C1 segment of cervical spinal cord (tissue), 14 donors: ENCODE measurements at places on chromosomes 7 and 10.
A peak's percentile ranks its signal among the peaks of the same experiment; 100 is the strongest.

DNA sequence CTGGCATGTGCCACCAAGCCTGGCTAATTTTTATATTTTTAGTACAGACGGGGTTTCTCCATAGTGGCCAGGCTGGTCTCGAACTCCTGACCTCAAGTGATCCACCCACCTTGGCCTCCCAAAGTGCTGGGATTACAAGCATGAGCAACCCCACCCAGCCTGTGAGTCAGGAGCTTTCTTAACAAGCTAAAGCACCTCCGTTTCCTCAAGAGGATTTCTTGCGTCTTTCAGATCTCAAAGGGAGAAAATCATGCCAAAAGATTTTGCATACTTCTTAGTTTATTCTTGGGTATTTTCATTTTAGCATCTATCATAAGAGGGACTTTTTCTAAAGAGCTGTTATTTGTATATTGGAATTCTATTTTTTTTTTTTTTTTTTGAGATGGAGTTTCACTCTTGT, 47.9 kb upstream of the FOXK1 start:
- no peak for DNase-seq

DNA sequence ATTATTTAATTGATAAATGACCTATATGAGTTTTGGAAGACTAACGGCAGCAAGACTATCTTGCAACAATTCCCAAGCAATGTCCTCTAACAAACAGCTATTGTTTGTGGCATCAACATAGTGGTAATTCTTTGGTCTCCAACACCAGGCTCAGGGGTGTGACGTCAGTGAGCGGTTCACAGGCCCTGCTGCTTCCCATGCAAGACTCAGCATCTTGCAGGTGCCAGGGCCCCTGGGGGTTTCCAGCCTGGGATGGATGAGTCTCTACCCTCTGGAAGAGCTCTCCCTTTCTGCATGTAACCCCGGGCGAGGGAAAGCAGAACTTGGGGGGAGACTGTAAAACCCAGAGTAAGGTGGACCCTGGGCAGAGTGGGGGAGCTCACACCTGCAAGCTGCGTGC, 164.7 kb downstream of the ACTR3B start:
- DNase-seq, result no peak

GRCh38 chr10:48455392-48456151, 149.1 kb downstream of the MAPK8 start:
- DNase-seq, result no peak

GRCh38 chr7:150748376-150748775, 11.2 kb downstream of the GIMAP5 start:
- no peak for DNase-seq

GRCh38 chr7:2082139-2082998, 150.4 kb downstream of the MAD1L1 start:
- no peak for DNase-seq

DNA sequence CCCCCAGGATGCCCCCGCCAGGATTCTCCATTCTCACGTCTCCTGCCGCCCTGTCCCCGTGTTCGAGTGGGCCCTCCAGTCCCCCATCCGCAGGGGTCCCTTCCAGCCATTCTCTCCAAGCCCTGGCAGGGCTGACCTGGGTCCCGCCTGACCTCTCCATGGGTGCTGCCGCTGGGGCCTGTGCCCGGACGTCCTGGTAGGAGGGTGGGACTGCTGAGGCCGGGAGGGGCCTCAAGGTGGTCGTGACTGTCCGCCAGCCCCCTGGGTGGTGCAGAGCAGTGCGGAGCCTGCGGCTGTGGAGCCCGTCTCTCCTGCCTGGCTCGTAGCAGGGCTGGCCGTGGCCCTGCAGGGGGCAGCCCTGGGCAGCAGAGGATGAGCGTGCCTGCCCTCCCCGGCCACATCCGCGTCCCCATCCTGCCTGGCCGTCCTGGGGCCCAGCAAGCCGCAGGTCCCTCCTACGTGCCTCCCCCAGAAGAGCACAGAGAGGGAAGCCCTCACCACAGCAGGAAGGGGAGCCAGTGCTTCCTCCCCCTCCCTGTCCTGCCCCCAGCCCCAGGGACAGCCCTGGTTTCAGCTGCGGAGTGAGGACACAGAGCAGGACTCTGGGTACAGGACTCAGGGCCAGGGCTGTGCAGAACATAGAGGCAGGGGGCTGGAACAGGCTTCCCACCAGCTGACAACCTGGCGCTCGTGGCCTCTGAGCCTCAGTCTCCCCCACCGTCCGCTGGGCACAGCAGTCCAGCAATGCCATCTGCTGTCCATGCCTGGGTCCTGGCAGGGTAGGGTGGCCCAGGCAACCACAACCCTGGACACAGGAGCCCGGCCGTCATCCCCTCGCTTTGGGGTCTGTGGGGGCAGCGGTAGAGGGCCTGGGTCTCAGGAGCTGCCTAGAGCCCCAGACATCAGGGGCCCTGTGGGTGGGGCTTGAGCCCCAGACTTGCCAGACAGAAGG, 1.5 kb upstream of the GRIFIN start:
- DNase-seq, result no peak

DNA sequence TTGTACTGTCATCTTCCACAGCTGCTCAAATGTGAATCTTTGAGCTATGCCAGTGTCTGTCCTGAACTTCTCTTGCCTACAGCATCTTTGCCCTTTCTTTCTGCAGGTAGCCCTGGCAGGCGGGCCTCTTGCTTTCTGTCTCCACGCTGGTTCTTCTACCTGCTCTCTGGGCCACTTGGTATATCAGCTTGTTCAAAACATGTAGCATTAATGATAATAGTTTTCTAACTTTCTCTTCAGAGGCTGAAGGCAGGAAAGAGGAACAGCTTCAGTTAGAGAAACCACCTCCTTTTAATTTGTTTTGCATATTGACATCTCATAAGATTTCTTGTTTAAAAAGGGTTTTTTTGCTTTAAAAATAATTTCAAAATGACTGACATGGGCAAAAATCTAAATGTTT, 923 bp upstream of the FGL2 start:
- DNase-seq, result no peak

DNA sequence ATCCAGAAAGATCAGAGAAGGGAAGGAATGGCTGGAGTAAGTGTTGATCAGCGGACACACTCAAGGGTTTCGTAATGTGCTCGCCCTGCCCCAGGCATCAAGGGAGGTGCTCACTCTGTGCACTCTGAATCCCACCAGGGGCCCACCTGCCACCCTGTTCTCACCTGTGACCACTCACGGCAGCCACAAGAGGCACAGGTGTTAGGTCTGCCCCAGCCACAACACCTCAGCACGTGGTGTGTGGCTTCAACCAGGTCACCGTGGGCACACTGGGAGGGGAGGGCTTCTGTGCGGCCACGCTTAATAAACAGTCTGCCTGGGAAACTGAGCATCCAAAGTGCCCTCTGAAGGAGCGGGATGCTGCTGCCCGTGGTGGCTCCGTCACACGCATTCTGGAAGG, 49.8 kb downstream of the CUX1 start:
- no peak for DNase-seq

- DNase-seq, result no peak
Measured at GRCh38 chr10:107800061-107800460, 635.6 kb upstream of the SORCS1 start.

GRCh38 chr10:63210611-63211196, 77.6 kb downstream of the NRBF2 start:
- no peak for DNase-seq

DNA sequence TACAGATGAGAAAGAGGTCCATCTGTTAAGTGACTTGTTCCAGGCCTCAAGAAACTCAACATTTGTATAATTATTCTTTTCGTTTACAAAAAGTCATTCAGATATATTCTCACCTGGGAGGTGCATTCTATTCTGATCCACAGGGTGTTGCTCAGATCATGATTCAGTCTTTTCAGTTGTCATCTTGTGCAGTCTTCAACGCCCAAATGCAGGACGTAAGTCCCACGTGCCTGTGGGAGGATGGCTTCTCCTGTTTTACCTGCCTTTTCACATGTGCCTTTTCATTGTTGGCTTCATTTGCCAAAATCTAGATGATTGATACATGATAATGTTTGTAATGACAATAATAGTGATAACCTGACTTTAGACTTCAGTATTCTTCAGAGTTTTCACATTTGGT, 46.5 kb downstream of the SLK start:
- no peak for DNase-seq

DNA sequence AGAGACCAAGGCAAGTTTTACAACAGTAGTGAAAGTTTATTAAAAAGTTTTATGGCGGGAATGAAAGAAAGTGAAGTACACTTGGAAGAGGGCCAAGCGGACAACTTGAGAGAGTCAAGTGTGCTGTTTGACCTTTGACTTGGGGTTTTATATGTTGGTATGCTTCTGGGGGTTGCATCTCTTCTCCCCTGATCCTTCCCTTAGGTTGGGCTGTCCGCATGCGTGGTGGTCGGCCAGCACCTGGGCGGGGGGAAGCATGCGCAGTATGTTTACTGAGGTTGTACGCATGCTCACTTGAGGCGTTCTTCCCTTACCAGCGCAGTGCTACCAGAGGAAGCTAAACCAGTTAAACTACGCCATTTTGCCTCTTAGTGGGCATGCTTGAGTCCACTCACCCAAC, 31.9 kb downstream of the NUP42 start:
- DNase-seq, result no peak

DNA sequence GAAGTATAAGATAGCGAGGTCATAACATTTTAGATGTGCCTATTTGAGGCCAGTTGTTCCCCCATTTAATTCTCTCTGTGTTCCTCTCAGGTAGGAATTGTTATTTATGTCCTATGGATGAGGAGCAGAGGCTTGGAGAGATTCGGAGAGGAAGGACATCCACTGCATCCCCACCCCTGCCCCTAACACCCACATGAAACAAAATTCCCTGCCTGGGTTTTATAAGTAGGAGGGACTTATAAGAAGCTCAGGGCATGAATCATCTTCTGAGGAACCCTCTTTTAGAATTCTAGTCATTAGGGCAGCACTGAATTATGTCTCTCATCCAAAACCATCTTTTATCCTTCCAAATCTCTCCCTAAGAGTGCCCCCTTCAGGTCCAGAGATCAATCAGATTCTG, 5.0 kb downstream of the CHAT start:
- DNase-seq, result no peak

DNA sequence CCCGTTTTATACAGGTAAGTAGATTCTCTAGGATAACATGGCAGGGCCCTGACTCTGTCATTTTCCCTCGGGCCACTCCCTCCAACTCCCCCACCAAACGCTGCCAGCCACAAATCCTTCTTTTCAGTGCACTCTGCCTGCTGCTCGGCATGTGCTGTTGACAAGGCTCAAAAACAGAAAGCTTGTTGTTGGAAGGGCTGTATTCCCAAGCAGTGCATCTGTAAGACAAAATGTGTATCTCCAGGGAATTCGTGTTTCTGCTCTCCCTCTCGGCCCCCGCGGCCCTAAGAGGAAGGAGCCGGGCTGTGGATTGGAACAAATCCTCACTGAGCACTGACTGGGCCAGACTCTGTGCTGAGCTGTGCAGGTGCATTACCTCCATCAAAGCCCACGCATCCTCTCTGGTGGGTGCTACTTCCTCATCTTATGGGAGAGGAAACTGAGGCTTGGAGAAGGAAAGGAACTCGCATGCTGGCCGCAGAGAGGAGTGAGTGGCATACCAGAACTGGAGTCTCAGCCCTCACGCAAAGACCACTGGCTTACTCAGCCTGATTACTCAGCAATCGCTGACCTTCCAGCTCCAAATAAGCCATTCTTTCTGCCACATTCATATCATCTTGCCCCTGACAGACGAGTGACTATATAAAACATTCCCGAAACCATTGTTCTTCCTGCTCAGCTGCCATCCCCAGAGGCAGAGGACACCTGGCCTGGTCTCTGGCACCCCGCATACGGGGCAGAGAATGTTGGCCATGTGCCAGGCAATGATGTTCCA, 33.5 kb upstream of the ENO4 start:
- no peak for DNase-seq

DNA sequence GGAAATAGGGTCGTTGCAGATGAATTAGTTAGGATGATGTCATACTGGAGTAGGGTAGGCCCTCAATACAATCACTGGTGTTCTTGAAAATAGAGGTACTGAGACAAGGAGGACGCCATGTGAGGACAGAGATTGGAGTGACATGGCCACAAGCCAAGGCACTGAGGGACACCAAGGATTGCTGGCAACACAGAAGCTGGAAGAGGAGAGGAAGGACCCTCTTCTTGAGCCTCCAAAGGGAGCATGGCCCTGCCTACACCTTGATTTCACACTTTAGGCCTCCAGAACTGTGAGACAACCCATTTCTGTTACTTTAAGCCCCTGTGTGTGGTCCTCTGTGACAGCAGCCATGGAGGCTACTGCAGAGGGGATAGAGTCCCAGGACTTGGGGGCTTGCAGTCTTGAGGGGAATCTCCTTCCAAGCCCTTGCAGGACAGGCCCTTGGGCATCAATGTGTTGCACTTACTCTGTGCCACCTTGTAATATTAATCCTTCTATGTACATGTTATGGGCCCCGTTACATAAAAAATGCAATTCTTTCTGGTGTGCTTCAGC, 3.7 kb upstream of the AOC1 start:
- no peak for DNase-seq

DNA sequence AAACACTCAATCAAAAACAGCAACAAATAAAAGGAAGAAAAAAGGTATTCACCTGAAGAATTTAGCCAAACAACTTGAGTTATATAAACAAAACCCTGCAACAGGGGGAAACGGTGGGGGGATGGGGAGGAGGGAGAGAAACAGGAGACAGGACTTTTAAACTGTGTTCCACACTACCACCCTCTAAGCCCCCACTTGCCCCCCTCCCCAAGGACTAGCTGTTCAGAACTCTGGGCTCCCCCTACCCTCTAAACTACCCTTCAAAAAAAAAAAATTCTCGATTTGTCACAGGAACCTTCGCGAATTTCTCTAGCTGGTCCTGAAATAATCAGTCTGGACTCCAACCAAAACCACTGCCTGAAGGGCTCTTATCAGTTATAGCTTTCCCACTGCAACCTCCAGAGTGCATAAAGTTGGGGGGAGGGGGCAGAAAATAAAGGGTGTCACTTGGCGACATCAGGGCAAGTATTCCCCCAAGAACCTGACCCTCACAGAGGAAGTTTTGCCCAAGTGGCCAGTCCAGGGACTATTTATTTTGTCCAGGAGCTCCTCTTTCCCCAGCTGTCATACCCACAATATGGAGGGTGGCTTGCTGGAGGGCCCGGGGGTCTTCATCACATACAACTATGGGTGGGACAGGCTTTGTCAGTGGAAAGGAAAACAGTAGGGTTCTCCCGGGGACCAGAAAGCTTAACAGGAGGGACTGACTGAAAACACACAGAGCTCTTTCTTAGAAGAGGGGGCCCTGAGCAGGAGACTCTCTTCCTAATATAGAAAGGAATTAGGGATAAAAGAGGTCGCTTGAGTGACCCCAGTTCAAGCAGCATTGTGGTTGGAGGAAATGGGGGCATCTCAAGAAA, 1.3 kb downstream of the UBE2H start:
- peak; percentile 44 for DNase-seq

- no peak for DNase-seq
Measured at GRCh38 chr10:46077731-46078413, 31.8 kb upstream of the MSMB start.

GRCh38 chr10:73865459-73866442, 8.6 kb downstream of the CAMK2G start:
- DNase-seq, result no peak

- DNase-seq, result no peak
Measured at GRCh38 chr10:76252733-76253132, 821.3 kb downstream of the LRMDA start.

GRCh38 chr10:113169111-113169510, 219.1 kb downstream of the TCF7L2 start:
- no peak for DNase-seq
